Activated naive CD4-positive, alpha-beta T cell treated with anti-CD3 and anti-CD28 coated beads, Interleukin-2, amount 10 ng/mL, durations not matched to agents 7 days and 5 days (primary cell): ENCODE measurements at places on chromosomes 3 and 15.

- peak; percentile 84 for DNase-seq
Measured at GRCh38 chr3:114152519-114153151, 26.2 kb downstream of the DRD3 start.

- DNase-seq = no peak
Measured at GRCh38 chr15:96947296-96948229, 617.1 kb downstream of the NR2F2 start.

DNA sequence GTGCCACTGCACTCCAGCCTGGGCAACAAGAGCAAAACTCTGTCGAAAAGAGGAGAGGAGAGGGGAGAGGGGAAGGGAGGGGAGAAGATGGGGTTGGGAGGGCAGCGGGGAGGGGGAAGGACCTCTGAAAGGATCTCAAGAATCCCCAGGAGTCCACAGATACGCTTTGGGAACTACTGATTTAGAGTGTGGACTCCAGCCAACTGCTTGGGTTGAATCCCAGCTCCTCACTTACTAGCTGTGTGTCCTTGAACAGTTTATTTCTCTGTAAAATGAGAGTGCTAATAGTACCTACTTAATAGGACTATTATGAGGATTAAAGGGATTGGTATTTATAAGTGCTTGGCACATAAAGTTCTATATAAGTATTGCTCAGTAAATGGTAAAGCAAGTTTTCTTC is 45.0 kb upstream of the FAH start:
- no peak for DNase-seq

DNA sequence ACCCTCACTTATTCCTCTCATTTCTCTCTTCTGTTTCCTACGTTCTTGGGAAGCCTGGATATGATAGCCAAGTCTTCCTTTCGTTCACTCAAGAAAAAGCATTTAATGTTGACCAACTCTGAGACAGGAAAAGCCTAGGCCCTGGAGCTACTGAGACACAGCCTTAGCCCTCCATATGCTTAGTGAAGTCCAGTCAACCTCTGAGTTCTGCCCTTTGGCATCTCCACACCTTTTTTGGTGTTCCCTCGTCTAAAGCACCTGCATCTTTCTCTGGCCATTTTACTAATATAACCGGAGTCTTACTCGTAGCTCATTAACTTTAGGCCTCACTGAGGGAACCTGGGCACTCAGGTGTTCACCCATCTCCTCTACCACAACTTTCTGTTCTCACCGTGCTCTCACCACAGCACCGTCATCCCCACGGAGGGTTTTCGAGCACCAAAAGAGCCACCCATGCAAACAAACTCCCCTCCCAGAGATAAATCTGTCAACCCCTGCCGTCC is 632 bp downstream of the MTHFS start:
- DNase-seq = no peak

- DNase-seq = no peak
Measured at GRCh38 chr15:38085931-38086568, 151.6 kb downstream of the TMCO5A start.

DNA sequence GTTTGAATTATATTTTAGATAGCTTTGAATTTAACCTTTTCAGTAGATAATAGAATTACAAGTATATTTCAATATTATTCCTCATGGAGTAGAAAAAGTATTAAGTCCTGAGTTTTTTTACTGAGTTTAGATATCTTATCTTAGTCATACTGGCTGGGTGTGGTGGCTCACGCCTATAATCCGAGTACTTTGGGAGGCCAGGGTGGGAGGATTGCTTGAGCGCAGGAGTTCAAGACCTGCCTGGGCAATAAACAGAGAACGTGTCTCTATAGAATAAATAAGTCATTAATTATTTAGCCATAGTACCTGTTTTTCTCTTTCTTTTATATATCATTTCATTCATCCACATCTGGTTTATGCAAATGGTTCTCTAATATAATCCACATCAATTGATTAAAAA is 9.9 kb downstream of the RAP2B start:
- DNase-seq = no peak

DNA sequence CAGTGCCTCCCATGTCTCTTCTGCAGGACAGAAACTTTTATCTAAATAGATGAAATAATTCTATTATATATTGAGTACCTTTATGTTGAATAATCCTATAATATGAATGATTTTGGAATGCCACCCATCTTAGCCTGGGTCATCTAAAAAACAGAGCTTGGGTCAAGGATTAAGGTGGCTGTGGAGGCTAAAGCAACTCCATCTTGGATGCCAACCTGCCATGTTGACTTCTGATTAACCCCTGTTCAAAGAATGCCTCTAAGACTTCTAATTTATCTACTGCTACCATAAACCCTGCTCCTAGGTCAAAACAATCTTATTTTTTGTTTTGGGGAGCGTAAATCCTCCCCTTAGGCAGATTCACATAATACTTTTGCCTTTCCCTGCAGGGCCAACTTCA is 31.5 kb upstream of the C15orf39 start:
- no peak for DNase-seq

DNA sequence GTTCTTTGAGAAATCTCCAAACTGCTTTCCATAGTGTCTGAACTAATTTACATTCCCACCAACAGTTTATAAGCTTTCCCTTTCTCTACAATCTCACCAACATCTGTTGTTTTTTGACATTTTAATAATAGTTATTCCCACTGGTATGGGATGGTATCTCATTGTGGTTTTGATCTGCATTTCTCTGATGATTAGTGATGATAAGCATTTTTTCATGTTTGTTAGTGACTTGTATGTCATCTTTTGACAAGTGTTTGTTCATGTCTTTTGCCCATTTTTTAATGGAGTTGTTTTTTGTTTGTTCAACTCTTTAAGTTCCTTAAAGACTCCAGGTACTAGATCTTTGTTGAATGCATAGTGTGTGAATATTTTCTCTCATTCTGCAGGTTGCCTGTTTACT is 116.6 kb upstream of the TSC22D2 start:
- no peak for DNase-seq

DNA sequence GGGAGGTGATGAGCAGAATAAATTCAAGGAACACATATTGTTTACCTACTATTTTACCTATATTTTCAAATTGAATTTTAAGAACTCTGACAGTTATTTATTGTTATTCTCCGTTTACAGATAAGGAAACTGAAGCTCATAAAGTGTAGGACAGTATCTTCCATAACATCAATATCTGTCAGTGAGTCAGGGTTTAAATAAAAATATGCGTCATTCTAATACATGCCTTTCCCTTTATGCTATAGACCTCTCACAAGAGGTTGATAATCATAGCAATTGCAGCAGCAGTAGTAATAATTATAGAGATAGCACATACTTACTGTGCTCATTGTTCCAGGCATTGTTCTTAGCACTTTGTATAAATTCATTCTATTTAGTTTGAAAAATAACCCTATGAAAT is 101.1 kb downstream of the EPHA6 start:
- no peak for DNase-seq
